Ovary (tissue), 10 donors: ENCODE measurements at places on chromosomes 5 and 9. TPM values are rescaled to one million over a fixed set of nuclear protein-coding genes. Genes with fewer than 3 reads are reported as not detected.

DNA sequence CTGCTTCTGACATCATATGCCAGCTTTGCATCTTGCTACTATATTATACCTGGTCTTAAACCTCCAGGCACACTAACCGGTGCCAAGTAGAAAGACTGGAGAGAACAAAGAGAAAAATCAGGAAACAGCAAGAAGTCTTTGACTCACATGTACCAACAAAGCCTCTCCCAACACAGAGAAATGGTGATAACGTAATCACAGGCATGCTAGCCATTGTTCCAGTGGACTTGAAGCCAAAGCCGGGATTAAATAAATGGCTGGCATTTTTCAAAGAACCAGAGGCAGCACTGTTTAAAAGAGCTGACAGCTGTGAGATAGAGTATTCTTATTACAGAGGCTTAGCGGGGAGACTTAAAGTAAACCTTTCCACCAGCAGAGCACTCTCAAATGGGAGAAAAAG is 148.4 kb upstream of the NFIL3 start:
- DNase-seq: no peak

GRCh38 chr5:146947181-146947941 is 68.8 kb upstream of the PPP2R2B start:
- DNase-seq: no peak

DNA sequence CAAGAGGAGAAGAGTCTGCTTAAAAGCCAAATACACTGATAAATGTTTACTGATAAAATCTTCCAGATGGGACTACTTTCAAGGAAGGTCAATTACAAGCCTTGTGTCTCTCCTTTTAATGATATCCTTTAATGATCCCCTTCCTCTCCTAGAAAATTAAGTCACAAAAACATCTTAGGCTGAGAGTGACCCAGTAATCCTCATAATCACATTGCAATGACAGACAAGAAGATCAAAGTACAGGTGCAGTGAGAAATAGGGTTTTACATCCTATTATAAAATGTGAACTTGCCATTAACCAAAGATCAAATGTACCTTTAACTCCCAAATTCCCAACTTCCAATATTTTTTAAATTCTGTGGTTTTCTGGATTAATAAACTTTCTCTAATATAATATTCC is 514.8 kb downstream of the RAB3C start:
- DNase-seq: no peak

DNA sequence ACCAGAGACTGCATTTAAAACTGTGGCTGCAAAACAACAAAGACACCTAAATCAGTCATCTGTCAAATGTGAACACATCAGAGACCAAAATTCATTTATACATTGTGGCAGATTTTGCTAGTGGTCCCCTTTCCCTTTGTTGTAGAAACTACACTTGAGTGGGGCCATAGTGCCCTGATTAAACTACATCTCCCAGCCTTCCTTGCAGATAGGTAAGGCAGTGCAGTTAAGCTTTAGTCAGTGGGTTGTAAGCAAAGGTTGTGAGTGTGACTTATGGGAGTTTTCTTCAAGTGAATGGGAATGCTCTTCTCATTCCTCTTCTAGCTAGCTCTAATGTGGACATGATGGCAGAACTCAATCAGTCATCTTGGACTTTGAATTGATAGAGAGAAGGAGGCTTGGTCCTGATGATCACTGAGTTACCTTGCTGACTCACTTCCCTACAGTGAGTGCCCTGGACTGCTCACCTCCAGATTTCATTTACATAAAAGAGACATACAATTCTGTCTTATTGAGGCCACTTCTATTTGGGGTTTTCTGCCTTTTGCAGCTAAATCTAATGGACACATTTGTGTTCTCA is 35.2 kb upstream of the SPARC start:
- DNase-seq: no peak

DNA sequence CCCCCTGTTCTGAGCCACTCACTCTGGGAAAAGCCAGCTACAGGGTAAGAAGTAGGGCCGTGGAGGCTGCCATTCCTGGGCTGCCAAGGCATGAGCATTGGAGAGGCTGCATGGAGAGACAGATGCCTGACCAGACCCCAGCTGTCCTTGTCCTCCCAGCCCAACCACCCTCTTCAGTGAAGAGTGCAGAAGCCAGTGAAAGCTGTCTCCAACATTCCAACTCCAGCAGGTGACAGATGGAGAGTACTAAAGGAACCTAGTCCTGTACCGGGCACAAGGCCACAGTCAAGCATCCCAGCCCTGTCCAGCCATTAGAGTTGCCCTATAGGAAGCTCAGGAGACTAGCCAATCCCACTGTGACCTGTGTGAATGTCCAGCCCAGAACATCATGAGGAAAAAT is 165.1 kb downstream of the DIRAS2 start:
- DNase-seq: no peak

- no peak for DNase-seq
Measured at GRCh38 chr9:105357937-105358336, 89.9 kb upstream of the FSD1L start.

DNA sequence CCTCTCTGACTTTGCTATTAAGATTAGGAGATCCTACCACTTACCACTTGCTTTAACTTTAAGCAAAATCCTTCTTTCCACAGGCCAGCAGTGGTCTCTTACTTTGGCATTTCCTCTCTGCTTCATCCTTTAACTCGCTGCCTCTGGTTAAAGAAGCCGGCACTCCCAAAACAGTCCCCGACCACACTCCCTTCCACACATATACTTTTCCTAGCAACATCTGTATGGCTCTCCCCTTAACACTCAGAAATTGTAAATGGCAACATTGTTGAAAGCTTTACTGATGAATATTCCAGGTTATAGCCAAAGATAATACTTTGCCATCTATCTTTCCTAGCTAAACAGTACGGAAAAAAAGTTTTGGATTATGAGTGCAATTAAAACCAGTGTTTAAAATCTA is 133.2 kb downstream of the MCTP1 start:
- no peak for DNase-seq

DNA sequence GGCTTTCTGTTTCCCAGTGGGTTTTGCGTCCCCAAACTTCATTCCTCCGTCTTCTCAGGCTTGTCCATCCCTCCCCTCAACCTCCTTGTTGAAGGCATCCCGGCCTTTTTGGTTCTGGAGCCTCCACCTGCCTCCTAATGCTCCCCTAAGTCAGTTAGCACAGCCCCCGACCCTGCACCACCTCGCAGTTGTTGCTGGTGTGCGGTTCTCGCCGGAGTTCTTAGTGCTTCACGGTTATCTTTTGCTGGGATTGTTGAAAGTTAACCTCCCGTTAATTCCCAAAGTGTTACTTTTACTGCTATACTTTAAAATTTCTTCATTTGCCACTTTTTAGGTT is 447 bp downstream of the UBLCP1 start:
- DNase-seq: no peak

GRCh38 chr5:111131356-111131755 is 39.2 kb downstream of the WDR36 start:
- DNase-seq: no peak

GRCh38 chr5:160060001-160060400 is 51.1 kb downstream of the TTC1 start:
- DNase-seq: no peak

DNA sequence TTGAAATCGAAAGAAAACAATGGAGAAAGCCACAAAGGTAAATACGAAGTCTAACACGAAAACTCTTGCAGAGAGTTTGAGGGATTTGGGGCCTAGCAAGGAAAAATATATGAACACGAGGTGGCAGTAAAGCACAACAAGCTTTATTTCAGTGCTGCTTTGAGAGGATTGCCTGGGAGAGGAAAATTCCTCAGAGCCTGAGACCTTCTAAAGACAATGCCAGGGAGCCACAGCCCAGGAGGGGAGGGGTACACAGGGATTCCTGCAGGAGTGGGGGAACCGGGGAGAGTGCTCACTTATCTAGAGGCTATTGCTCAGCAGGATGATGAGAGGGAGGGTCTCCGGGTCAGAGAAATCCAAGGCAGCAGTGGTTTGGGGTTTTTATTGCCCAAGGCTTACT is 134.9 kb upstream of the ADCY2 start:
- no peak for DNase-seq

DNA sequence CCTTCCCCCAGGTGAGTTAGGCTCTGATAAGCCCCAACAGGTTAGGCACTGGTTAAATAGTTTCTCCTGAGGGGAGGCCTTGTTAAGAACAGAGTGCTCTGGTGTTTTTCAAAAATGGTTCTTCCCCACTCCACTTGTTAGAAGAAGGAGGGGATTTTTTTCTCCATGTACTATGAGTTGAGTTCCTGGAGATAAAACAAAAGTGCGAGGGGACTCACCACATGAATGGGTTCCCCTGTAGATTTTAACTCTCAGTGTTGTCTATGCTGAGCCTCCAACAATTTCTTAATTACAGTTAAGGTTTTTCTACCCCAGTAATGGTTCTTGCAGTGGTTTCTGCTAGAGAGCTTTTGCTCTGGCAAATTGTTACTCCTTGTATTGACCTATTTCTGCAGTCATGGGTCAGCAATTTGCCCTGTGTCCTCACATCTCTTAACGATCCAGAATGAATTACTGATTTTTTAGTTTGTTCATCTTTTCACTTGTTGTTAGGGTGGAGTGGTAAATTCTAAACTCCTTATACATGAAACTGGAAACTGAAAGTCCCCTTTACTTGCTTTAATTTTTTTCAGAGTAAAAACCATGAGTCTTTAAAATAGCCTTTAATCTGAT is 44.4 kb downstream of the SCAMP1 start:
- no peak for DNase-seq

DNA sequence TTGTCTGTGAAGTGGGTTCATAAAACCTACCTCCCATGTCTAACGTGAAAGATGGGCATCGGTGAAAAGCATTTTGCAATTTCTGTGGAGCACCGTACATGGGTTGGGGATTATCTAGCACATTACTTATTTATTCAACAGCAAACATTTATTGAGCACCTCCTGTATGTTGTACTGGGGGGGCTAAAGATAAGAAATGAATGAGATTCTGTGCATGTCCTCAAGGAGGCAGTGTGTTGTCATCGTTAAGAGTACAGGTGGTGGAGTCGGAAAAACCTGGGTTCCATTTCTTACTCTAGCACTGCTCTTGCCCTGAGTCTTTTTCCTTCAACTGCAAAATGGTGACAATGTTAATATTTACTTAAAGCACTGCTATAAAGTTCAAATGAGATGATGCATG is 30.4 kb upstream of the DENND1A start:
- no peak for DNase-seq

DNA sequence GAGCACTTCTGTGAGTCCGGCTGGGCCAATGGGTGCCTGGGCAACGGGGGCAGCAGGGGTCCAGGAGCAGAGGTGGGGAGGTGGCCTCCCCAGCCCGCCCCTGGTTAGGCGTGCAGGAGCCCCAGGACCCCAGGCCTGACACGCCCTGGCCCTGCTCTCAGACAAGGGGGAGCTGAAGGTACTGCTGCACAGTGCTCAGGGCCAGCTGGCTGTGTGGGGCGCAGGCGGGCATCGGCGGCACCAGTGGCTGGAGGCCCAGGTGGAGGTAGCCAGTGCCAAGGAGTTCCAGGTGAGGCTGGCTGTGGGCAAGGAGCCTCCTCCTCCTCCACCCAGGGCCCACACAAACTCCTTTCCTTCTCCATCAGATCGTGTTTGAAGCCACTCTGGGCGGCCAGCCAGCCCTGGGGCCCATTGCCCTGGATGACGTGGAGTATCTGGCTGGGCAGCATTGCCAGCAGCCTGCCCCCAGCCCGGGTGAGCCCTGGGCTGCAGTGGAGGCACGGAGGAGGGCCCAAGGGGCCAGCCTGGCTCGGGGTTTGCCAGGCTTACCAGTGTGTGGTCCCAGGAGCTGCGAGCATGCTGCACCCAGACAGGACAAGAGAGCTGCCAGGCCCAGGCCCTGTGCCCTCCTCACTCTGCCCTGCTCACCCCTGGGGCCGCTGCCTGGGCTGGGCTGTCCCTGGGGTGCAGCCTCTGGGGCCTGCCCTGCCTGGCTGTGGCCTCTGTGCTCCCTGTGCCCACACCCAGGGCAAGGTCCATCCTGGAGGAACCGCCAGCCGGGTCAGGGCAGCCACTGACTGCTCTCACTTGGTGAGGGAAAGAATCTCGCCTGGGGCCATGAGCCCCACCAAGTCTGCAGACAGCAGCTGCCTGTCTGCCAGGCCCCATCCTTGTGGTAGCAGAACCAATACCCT is 7.0 kb downstream of the MAMDC4 start:
- DNase-seq: peak; percentile 64

DNA sequence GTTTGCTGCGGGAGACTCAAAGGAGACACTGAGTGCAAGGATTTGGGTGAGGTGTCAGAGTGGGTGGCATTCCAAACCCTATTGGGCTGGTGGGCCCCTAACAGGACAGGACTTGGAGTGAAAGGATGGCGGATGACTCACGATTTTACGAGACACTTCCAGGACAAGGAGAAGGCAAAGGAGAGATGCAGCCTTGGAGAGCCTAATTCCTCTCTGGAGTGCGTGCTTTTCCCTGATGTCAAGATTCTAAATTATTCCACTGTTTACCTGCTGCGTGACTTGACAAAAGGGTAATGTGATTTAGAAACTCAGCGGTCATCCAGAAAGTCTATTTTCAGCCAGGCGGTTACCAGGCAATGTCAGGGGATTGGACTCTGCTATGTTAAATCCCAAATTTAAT is 41.6 kb upstream of the CD180 start:
- DNase-seq: no peak

GRCh38 chr5:103546858-103547257 is 15.7 kb downstream of the NUDT12 start:
- DNase-seq: no peak

GRCh38 chr9:16304301-16304700 is 566.2 kb downstream of the BNC2 start:
- DNase-seq: no peak

- DNase-seq: no peak
Measured at GRCh38 chr5:172076761-172077244, 70.4 kb upstream of the FBXW11 start.

- DNase-seq: no peak
Measured at GRCh38 chr5:39986614-39987013, 561.8 kb upstream of the DAB2 start.

- DNase-seq: no peak
Measured at GRCh38 chr9:129471201-129472019, 149.5 kb downstream of the C9orf50 start.

- no peak for DNase-seq
Measured at GRCh38 chr9:122252796-122253195, 11.8 kb downstream of the RBM18 start.

DNA sequence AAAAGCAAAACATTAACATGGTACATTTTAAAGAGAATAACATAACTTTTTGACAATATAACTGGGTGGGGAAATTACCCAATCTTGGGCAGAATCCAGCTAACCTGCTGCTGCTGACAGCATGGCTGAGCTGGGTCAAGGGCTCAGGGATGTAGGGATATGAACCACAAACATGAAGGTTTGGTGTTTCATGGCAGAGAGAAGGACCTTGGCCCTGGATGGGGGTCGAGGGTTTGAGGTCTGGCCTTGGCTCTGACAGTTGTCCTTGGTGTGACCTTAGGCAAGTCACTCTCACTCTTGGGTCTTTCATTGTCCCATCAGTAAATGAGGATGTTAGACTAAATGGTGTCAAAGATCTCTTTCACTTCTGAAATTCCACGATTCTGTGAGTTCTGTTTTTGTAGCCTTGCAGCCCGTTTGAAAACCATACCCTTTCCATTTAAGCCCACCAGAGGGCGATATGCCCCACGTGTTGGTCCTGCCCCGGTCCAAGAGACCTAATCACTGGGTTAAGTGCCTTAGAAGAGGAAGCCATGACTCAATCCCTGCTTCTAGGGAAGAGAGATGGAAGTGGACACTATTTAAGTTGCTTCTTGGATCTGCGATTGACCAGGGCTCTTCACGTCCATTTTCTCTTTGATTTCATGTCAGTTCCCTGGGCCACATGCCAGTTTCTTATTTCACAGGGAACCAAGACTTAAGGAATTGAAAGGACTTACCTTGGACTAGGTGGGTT is 56.8 kb upstream of the TEX48 start:
- DNase-seq: peak; percentile 18

SLC34A1 gene
- total RNA-seq: not detected

HACD4 gene
- 3.9 TPM for total RNA-seq

EMB gene
- total RNA-seq: 3.8 TPM

HSDL2 gene
- 69.0 TPM for total RNA-seq

RASEF gene
- 1.3 TPM for total RNA-seq

PCDHGA2 gene
- total RNA-seq: 11.7 TPM

NANS gene
- 35.6 TPM for total RNA-seq
